ENCODE measurements at places on chromosomes 13 and 19.

DNA sequence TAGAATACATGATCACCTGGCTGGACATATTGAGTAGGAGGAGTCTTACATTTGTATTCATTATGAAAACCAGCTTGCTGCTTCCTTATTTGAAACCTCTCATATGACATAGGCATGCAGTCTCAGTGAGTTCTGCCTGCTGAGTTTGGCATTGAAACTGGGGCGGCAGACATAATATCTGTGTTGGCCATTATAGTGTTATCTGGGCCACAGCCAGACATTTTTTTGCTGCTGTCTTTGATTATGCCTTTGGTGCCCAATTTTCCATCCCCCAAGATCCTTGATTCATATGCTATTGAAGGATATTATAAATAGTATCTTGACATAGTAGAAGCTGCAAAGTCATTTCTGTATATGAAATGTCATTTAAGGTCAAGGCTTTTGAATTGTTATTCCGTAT is 15.8 kb downstream of the FREM2 start:
- DNase-seq: no peak

- no peak for DNase-seq
These were observed 183.1 kb downstream of the LHFPL6 start for GRCh38 chr13:39419876-39420275.

DNA sequence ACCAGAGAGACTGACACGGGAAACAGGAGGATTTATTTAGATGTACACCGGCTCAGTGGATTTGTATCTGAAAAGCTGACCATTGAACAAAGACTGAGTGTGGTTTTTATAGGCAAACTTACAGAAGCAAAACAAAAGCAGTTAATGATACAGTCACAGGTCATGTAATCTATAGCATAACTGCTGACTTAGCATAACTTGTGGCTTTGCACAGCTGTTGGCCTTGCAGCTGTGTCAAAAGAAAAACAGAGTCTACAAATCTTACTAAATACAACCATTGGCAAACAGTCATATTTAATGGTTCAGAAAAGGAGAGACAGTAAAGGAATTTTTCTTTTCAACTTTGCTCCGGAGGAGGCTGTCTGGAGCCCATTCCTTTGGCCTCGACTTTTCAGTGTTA is 2.3 kb upstream of the ILF3 start:
- DNase-seq: no peak

- no peak for DNase-seq
These were observed 428.1 kb upstream of the DACH1 start for GRCh38 chr13:72295153-72295552.

DNA sequence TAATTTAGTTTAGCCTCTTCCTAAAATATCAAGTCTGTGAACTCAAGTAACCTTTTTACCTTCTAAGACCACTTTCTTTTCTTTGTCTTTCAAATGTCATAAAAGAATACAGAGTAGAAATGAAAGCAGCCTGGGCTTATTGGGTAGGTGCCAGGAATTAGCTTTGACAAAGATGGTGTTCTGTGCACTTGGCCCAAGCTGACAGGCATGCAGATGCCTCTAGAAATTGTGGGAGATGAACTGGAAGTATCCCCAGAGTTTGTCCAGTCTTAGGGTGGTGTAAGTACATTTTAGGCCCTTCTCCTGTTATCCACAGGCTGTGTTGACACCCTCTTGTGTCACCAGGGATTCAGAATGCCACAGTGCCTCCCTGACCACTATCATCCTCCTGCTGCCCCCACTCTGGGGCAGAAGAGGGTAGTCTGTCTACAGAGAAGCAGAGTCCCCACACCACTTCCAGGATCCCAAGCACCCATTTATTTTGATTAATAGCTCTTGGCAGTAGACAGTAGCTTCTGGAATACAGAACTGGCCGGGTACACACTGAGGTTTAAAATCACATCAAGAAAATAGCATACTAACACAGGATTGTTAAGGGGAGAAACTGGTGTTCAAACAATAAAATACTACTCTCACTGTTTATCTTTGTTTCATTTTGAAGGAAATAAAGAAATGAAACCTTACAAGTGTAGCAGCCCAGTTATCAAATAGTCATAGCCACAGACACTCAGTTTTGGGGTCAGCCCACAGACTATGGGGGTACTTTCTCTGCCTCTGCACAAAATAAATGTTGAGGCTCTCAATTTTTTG is 343.2 kb downstream of the KCNRG start:
- DNase-seq: no peak

- DNase-seq: no peak
These were observed 3.7 kb downstream of the ARHGAP33 start for GRCh38 chr19:35779033-35779432.

DNA sequence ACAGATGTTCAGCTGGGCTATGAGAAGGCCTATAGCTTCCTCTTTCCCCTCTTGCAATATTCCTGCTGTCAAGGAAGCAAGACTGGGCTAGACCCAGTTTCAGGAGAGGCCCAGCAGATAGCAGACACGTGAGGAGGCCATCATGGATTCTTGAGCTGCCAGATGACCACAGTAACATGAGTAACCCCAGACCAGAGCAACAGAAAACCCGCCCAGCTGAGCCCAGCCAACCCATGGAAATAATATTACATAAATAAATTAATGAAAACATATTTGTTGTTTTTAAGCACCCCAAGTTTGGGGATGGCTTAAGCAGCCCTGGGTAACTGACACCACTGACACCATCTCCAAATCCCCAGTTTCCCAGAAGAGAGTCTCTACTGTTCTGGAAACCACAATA is 50.2 kb upstream of the PDCD5 start:
- DNase-seq: no peak

DNA sequence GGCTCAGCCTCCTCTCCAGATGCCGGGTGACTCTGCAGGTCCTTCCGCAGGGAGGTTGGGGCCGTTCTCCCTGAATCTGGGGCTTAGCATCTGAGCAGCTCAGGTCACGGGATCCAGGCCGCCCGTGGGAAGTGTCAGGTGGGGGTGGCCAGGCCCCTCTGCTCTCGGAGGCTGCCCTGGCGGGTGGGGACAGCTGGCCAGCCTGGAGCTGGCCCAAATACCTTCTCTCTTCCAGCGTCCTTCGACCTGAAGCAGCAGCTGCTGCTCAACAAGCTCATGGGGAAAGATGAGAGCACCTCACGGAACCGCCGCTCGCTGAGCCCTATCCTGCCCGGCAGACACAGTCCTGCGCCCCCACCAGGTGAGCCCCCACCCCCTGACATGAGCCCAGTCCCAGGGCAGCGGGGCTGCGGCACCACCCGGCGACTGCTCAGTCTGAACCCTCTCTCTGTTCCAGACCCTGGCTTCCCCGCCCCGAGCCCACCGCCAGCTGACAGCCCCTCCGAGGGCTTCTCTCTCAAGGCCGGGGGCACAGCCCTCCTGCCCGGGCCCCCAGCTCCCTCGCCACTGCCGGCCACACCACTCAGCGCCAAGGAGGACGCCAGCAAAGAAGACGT is 19.1 kb downstream of the PEX11G start:
- no peak for DNase-seq

DNA sequence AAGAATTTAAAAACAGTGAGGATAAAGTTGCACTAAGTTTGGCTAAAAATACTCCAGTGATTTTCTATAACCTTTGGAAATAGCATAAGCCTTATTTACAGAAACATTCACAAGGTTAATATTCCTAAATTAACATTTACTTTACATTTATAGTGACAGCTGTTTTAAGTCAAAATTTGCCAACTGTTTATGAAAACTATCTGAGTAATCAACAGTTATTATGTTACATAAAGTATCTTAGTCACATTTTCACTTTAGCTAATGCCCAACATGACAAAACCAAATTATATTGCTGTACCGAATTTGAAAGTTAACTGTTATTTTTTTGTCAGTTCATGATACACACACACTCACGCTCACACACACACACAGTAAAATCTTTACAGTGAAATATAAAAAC is 1.2 kb downstream of the TNFRSF19 start:
- DNase-seq: no peak

GRCh38 chr13:106919638-106920037 is 351.7 kb upstream of the ARGLU1 start:
- DNase-seq: no peak

DNA sequence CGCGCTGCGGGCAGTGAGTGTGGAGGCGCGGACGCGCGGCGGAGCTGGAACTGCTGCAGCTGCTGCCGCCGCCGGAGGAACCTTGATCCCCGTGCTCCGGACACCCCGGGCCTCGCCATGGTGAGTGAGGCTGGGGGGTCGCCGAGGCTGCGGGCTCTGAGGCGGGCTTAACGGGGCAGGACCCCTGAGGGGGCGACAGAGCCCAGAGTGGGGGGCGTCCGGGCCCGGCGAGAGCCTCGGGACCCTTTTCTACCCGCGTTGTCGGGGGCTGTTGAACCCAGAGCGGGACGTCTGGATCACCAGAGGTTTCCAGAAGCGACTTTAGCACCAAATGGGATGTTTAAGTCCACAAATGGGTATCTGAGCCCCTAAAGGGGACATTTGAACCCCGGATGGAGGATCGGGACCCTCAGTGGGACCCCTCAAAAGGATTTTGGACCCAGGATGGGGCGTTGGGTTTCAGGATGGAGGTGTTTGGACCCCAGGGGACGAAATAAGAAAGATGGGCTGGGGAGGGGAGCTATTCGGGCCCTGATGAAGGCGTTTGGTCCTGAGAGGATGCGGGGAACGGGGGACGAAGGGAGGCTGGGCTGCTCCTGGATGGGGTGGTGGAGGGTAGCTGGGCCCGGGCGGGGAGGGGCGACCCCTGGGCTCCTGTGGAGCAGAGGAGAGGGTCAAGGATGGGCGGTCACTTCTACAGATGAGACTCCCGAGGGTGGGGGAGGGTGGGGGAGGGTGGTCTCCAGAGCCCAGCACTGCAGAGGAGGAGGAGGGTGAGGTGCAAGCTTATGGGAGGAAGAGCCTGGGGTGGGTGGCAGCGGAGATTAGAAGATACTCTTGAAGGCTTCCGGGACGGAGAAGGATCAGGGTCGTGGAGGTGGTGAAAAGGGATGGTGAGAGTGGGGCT is at the start of gene CALM3:
Gene CALM3 (plus strand): TSS at position 13 of the 907 bp plus-strand sequence. CDS start 105 bp downstream, at position 118.
- DNase-seq: no peak

GRCh38 chr13:49776871-49777270 is 15.6 kb downstream of the KPNA3 start:
- no peak for DNase-seq

DNA sequence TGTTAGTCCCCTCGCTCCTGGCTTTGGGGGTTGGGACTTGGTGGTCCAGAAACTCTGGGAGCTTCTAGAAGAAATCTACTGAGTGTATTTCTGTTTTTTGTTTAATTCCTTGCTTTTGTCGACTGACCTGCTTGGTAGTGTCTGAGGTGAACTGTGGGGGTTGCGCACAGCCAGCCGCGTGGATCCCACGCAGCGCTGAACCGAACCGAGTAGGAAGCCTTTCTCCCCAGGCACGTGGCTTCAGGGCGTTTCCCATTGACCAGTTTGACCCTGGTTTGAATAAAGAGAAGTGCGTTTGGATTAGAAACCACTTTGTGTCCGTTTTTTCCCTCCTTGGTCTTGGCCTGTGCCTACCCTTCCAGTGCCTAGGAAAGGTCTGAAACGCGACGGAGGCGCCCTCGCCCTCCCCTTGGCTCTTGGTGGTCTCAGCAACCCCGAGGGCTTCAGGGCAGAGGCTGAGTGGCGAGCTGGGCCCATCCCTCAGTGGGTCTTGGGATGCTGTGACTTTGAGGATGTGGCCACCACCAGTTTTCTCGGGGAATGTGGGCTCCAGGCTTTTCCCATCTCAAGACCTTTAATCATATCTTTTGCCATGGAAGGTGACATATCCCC is 2.7 kb upstream of the RPS15 start:
- no peak for DNase-seq

DNA sequence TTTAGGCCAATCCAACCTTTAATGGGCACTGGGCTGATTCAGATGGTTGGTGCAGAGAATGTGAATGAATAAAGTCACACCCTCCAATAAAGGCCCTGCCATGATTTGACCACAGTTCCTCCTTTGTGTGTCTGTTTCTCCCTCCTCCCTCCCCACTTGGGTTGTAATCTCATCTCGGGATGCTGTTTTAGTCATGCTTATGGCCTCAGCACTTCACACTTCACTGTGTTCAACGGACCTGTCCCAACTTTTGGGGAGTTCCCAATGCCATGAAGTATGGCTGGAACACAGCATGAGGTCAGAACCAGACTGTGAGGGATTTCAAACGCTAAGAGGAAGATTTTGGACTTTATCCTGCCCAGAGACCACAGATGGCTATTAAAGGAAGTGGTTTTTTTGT is 5.6 kb upstream of the RAB8A start:
- DNase-seq: no peak

- DNase-seq: no peak
These were observed at the start of gene HIF3A for GRCh38 chr19:46296722-46297461. Gene HIF3A (plus strand): TSS chr19:46297042. CDS start chr19:46297077, 35 bp downstream.

DNA sequence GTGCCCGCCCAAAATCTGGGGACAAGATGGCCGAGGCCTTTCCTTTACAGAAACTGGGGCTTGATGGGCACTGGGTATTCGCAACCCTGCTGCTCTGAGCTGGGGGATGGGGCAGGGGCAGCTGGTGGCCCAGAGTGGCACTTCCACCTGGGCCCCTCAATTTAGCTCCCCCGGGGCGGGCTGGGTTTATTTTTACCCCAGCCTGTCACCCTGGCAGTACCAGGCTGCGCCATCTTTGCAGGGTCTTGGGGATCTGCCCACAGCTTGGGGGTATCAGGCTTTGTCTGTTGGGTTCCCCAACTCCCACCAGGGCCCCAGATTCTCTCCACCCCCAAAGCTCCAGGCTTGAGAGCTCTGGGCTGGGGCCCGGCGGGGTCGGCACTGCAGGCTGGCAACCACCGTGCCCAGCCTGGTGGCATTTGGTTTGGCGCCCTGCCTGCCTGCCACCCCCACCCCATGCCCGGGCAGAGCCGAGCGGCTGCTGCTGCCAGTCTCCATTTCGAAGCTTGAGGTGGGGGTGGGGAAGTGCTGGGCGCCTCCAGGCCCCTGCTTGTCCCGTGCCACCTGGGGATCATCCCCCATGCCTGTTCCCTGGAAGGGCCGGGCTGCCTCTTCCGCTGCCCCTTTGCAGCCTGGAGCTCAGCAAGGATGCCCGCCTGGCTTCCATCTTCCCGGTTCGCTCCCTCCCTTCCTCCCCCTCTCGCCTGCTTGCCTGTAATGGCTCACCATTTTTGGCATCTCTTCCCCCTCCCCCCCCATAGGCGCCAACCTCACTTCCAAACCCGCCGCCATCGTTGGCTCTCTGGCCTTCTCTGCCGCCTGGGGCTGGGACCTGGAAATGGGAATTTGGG is 11.4 kb downstream of the NFIX start:
- no peak for DNase-seq

DNA sequence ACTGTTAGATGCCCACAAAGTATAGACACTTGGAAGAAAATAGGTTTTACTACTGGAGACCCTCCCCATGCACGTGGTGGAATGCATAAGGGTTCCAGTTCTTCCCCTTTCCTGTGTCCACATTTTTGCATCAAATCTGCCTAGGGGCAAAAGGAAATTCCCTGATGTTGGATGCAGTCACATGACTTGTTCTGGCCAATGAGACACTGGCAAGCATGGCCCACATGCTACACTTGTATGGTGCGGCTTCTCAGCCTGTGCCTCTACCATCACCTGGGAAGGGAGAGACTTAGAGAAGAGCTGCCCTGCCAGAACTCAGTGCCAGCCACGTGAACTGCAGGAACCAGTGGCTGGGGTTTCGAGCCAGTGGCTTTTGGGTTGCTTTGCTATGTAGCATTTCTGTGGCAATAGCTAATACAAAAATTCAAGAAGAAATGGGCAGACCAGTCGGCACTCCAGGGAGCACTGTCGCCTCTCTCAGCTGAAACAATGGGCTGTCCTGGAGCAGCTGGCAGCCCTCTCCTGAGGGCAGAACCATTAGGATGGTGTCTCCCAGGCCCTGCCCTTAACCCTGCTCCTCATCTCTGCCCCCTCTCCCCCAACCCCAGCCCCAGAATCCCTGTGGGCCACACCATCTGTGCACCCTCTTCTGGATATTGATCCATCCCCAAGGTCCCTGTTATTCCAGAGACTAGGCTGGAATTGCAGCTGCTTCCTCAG is 634.0 kb downstream of the UQCRFS1 start:
- DNase-seq: no peak
